ENCODE measurements at places on chromosomes 7 and 10.

DNA sequence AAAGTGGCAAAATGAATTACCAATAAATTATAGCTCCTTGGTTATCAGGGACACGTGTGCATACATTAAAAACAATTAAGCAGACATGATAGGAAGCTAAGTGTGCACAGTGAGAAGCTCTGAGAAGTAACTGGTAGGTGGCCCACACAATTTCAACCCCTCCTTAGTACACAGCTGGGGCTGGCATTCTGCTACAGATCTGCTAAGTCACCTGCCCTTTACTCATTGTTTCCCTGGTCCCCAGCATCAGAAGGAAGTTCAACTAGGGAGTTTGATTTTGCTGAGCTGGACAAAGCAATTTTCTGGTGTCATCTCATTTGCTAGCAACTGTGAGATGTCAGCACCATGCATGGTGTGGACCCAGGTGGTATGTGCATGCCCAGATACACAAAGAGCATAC lies 424.1 kb upstream of the NPVF start:
- DNase-seq: no peak

DNA sequence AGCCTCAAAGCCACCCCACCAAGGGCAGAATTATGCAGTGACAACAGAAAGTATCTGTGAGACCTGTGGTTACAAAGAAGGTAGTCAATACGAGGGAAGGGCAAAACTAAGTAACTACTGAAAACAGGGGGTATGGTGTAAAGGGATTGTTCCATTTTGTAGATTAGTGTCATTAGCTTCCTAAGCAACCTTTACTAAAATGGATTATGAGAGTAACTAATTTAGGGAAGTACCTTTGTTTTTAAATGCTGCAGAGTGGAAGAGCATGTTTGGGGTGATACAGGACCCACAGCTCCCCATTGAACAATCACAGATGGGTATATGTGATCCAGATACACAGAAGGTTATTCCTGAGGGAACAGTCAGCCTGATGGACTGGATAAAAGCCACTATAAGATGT lies 51.3 kb upstream of the TAC1 start:
- DNase-seq: no peak

- no peak for DNase-seq
These were observed 54.1 kb upstream of the NPSR1 start for GRCh38 chr7:34603711-34604444.

GRCh38 chr7:25863005-25863728 lies 288.8 kb upstream of the NFE2L3 start:
- no peak for DNase-seq

DNA sequence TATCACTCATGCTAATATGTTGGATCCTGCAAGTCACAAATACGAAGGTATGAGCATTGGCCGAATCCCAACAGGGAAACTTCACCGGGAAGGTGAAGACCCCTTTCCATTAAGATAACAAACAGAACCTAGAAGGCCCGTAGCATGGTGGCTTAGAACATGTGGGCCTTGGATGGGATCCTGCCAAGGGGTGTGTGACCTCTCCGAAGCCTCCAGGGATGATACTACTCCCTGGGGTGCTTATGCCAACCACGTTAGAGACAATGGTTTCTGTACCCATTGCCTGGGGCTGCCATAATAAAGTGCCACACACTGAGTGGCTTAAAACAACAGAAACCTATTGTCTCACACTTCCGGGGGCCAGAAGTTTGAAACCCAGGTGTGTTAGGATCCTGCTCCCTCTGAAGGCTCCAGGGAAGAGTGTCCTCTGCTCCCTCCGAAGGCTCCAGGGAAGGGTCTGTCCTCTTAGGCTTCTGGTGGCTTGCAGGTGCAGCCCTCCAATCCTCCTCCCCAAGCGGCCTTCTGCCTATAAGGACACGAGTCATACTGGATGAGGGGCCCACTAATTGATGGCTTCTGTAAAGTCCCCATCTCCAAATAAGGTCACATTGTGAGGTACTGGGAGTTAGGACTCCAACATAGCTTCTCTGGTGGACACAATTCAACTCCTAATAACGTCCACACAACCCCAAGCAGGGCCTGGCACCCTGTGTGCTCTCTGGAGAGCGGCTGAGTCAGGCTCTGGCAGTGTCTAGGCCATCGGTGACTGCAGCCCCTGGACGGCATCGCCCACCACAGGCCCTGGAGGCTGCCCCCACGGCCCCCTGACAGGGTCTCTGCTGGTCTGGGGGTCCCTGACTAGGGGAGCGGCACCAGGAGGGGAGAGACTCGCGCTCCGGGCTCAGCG lies 992 bp upstream of the MGMT start:
- DNase-seq: no peak

DNA sequence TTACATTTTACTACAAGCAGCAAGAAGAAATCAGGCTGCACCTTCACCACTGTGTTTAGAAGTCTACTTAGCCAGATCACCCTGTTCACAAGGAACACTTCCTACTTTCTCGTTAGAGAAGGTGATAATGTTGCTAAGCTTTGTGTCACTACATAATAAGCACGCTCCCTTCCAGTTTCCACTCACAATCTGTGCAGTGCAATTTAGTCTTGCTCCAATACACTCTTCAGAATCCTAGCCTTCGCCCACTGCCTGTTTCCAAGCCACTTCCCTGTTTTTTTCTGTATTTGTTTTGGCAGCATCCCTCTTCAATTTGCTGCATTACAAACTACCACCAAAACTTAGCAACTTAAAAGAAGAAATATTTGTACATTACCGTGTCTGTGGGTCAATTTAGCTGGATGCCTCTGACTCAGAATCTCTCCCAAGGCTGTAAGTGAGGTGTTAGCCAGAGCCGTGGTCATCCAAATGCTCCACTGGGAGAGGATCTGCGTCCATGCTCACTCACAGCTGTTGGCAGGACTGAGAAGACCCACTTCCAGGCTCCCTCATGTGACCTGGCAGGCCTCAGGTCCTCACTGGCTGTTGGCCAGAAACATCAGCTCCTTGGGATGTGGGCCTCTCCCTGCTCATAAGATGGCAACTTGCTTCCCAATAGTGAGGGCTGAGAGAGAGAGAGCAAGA lies 110.4 kb downstream of the PON1 start:
- DNase-seq: no peak

DNA sequence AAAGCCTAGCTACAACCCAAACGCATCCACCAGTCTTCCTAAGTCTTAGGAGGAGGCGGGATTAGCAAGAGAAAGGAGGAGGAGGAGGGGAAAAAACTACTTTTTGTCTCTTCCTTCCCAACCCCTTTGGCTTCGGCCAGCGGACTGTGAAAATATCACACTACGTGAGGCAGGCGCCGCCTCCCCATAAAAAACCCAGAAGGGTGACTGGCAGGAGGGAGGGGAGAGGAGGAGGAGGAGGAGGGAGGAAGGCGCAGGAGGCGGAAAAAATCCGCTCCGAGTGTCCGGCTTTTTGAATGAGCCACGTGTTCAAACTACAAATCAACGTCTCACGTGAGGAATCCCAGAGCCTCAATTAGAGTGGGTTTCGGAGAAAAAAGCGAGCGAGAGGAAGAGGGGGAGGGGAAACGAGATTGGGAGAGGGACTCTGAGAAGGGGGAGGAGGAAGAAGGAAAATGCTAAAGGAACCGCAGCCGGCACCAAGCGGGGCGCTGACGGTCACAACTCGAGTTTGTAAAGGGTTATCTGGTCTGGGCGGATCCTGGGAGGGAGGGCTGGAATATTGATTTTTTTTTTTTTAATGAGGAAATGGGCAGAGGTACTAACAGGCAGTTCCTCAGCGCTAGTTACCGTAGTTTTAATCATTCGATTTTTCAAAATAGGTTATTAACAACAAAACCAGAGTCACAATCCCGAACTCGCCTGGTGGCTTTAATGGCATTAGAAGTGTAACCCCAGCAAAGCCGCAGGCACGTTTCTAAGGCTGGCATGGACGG lies at the start of gene IGF2BP3:
IGF2BP3 (minus strand) TSS at position 162 of the 776 bp plus-strand sequence. CDS start 381 bp downstream, outside the sequence.
- no peak for DNase-seq

- no peak for DNase-seq
These were observed 194.7 kb upstream of the SEMA3A start for GRCh38 chr7:84389242-84389641.

- DNase-seq: no peak
These were observed 138.8 kb downstream of the ADCYAP1R1 start for GRCh38 chr7:31190906-31191305.

- DNase-seq: no peak
These were observed 687 bp downstream of the EPDR1 start for GRCh38 chr7:37920849-37921805.

GRCh38 chr10:80567292-80567691 lies 29.6 kb downstream of the SH2D4B start:
- no peak for DNase-seq

GRCh38 chr10:47031901-47032465 lies 120.8 kb downstream of the PTPN20 start:
- no peak for DNase-seq

- DNase-seq: no peak
These were observed 41.4 kb upstream of the PITRM1 start for GRCh38 chr10:3213758-3214515.

GRCh38 chr7:131244259-131244852 lies 83.3 kb upstream of the MKLN1 start:
- no peak for DNase-seq

DNA sequence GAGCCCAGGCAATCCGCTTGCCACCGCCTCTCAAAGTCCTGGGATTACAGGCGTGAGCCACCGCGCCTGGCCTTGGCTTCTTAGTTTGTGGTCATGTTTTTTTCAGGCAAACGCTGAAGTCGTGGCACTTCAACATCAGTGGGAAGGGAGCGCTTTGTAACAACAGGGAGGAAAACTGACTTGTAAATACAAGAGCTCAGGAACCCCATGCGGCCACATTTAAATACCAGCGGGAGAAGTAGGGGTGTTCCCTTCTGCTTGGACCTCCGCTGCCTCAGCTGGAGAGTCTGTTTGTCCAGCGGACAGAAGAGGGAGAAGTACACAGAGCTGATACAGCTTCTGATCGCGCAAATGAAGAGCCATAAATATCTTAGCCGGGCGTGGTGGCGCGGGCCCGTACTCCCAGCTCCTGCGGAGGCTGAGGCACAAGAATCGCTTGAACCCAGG lies 108.7 kb upstream of the KMT2C start:
- DNase-seq: no peak

DNA sequence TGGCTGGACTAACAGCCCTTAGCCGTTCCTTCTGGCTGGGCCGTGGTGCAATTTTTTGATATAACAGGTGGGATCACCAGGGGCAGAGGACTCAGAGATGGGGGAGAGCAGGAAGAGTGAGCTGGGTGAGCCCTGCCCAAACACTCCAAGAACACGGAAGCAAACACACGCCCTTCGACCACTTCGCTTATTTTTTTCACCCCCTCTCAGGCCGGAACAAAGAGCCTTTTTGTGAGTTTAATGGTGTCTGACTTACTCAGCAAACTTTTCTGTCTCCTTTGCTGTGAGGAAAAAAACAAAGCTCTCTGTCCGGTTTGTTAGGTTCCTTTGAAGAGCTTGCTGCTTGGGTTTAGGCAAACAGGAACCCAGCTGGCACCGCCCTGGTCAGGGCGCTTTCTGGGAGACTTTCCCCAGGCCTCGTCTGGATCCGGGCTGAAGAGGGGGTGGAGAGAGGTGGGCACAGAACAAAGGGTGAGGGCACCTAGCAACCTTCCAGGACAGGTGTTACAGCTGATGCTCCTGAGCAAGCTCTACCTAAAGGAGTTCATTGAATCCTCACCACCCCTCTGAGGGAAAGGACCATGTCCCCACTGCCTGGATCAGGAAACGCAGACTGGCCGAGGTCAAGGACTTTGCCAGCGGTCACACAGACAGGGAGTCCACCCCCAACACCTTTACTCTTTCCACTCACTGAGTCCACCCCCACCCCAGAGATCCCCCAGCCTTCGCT lies 23.3 kb downstream of the CALML3 start:
- no peak for DNase-seq

DNA sequence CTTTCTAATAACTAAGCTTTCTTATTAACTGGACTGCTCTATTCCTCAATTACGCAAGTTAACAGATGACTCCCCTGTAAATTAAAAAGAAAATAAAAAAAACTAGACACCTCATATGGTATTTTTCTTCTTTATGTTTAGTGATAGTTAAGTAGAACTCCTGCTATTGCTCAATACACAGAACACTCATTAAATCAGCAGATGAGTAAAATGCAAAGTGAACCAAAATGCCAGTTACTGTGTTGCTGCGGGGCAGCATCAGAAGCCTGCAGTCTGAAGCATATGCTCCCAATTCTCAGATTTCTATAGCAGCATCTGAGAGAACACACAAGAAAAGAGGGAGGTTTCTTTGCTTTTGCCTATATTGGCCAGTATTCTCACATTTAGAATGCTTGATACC lies 28.4 kb downstream of the CDK6 start:
- no peak for DNase-seq

DNA sequence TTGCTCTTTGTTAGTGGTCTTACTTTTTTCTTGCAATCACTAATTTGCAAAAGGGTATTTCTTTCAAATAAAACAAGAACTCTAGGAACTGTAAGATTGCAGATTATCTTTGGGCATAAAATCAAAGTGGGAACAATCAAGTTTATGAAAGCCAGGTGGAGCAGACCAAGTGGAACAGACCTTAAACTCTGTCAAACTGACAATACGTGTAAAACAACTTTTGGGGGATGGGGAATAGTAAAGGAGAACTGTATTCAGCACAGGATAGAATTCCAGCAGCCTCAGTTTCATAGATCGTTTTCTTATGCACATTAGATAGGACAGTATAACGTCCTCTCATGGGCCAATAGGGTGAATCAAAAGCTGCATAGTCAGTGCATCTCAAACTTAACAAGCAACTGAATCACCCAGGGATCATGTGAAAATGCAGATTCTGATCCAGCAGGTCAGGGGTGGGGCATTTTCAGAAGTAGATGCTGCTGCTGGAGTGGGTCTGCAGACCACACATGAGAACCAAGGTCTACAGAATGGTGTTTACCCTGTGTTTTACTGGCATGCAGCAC lies 120.7 kb downstream of the PIP4K2A start:
- DNase-seq: no peak

- DNase-seq: no peak
These were observed 20.1 kb upstream of the TLX1 start for GRCh38 chr10:101110856-101111523.

DNA sequence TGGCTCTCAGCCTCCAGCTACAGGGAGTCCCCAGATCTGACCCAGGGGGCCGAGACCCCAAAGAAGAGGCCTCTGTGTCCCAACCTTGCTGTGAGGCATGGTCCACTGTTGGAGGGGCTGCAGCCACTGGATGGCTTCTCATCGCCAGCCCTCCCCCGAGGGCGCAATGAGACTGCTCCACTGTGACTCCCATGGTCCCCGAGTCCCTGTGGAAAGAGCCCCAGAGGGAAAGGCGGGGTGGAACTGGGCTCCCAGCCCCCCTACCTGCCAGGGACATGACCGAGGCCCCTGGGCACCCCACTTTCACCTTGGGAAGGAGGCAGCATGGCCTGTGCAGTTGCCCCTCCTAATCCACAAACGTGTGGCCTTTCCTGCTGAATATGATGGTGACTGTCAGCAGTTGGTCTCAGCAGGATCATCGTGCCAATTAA lies 33.5 kb upstream of the RET start:
- no peak for DNase-seq

DNA sequence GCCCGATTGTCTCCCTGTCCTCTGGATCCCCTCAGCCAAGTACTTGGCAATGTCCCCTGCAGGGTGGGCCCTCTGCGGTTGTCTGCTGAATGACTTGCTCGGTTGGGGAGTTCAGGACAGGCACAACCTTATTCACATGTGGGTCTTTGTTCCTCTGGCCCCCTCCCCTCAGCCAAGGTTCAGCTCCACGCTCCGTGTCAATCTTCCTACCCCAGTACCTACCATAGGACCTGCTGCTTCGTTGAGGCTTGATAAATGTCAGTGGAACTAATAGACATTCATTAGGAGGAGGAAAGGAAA lies 7.1 kb downstream of the CPA5 start:
- no peak for DNase-seq

Data from stimulated activated CD4-positive, alpha-beta T cell treated with anti-CD3 and anti-CD28 coated beads, TNF-alpha, amount 100 ng/mL, for 1 hour (primary cell).